ENCODE measurements at places on chromosomes 4 and X.

DNA sequence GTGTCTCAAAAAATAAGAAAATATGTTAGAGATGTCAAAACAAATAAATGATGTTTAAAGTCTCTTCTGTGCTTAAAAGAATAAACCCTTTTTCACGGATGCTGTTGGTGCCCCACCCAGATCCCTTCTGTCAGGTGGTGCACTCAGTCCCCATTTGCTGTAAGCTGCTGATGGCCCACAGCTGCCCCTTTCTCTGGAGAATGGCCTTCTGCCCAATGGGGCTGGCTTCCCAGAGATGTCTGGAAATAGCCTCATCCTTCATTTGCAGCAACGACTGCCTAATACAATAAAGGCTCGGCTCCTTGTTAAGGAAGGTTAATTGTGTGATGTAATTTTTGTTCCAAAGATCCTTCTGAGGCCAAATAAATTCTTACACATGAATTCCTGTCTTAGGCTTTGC is 31.8 kb downstream of the ETNPPL start:
- DNase-seq: no peak

DNA sequence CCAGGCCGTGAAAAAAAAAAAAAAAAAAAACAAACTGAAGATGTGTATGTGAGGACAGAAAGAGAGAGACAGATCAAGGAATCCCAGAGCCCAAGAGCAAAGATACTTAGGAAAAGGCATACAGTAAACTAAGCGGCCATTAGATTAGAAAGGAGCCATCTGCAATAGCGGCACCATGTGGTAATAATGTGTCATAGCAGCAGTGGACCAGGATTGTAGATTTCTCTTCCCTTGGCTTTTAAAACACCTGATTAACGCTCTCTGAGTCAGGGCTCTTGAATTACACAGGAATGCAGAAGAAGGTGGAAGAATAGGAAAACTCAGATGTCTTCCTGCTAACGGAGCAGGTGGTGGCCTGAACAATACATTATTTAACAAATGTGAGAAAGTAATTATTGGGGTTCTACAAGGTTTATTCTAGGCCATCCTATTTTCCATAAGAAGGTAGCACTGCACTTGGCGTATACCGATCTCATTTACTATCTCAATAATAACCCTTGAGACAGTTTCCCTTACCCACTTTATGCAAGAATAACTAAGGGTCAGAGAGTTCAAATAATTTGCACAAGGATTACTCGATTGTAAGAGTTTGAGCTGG is 182.7 kb downstream of the KCNIP4 start:
- peak; percentile 24 for DNase-seq

- no peak for DNase-seq
Observed at GRCh38 chr4:40038977-40039376, 17.7 kb upstream of the N4BP2 start.

- no peak for DNase-seq
Observed at GRCh38 chr4:26909369-26909768, 48.7 kb downstream of the STIM2 start.

DNA sequence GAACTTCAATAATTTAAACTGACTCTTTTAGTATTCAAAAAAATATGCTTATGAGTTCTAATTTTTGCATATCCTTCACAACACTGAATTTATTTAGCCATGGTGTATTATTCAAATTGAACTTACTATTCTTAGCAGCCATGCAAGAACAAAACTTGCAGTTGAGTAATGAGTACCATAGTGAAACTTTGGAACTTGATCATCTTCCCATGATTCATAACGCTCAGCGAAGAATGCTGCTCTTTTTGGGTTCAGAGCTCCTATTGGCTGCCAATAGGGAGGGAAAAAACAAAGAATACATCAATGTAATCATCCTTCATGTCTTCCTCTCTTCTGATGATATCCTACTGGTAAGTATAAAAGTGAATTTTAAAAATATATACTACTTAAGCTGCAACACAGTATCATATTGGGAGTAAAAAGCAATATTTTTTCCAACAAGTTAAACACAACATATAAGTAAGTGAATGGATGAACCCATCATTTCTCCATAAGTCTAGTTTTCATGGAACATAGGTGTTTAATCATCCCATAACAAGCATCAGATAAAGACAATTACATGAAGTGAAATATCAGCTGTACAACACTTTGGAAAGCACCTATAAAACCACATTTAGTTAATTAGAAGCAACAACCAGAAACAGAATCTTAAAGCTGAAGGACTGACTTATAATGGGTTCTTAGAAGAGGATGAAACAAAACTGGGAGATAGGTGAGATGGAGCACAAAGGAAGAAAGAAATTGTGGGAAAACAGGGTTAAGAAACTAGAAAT is 145.2 kb upstream of the MAB21L2 start:
- DNase-seq: no peak

DNA sequence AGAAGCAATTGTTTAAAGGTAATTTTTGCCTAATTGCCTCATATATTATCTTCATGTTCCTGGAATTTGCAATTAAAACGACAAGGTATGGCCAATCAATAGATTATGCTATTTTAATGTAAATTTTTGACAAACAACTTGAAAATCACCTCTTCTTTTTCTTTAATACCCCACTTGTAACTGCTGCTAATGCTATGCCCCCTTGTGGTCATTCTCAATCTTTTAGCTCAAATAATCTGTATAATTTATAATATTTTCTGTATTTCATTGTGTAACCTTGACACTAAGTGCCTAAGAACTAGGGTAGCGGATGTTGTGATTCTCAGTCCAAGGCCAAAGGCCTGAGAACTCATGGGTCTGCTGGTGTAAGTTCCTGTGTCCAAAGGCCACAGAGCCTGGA is 831.7 kb upstream of the POU3F4 start:
- DNase-seq: no peak

Data from germinal center (tissue), 1 donor.